ENCODE measurements at places on chromosomes 4 and X. TPM values are rescaled to one million over a fixed set of nuclear protein-coding genes. Genes with fewer than 3 reads are reported as not detected.

Gene TRO
- total RNA-seq: 0.65 TPM

Gene FHDC1
- 0.93 TPM for total RNA-seq

Gene CYP2U1
- total RNA-seq: 1.6 TPM

Gene GATA1
- not detected for total RNA-seq

Gene RHOXF2
- total RNA-seq: not detected

Gene GABRB1
- total RNA-seq: not detected

Gene PNMA6A
- 5.4 TPM for total RNA-seq

Gene PLS3
- total RNA-seq: 174 TPM

Gene RAB9B
- total RNA-seq: 0.05 TPM

Gene NLRP2B
- not detected for total RNA-seq

Gene MAGEA8
- not detected for total RNA-seq

Gene SPANXA2
- not detected for total RNA-seq

Gene MGAT4D
- not detected for total RNA-seq

Gene SPIN2B
- total RNA-seq: 11.2 TPM

Gene BBS7
- 14.3 TPM for total RNA-seq

Gene ZNF185
- total RNA-seq: 7.1 TPM

Gene CXCL3
- 3.3 TPM for total RNA-seq

Gene RNF212
- total RNA-seq: 2.8 TPM

Gene SATL1
- not detected for total RNA-seq

Gene AFAP1
- total RNA-seq: 18.5 TPM

Gene RHOH
- 0.26 TPM for total RNA-seq

Gene KIF4A
- 24.0 TPM for total RNA-seq

Gene ARSD
- total RNA-seq: 15.7 TPM

Gene MMGT1
- 15.8 TPM for total RNA-seq

Gene NALF2
- total RNA-seq: 6.1 TPM

Gene PROM1
- total RNA-seq: 0.58 TPM

Gene LRCH2
- total RNA-seq: not detected

Gene EXOC1
- total RNA-seq: 13.2 TPM

Gene QRFPR
- 0.08 TPM for total RNA-seq

Gene CENPI
- 12.6 TPM for total RNA-seq

Gene NEUROG2
- 0.03 TPM for total RNA-seq

Gene ASB5
- total RNA-seq: 0.03 TPM

Gene DTHD1
- not detected for total RNA-seq

Gene ING2
- 10.0 TPM for total RNA-seq

Gene SSX4B
- not detected for total RNA-seq

Gene WFS1
- total RNA-seq: 12.8 TPM

Gene BCLAF3
- total RNA-seq: 2.7 TPM

Gene EPGN
- total RNA-seq: not detected

Gene FDCSP
- not detected for total RNA-seq

Gene SULT1B1
- total RNA-seq: 0.01 TPM

Gene ARMCX4
- total RNA-seq: 0.71 TPM

Gene AFF2
- not detected for total RNA-seq

Gene ANOS1
- total RNA-seq: 0.04 TPM

Gene SPANXN3
- total RNA-seq: not detected

Gene TKTL2
- total RNA-seq: not detected

Gene IQCM
- total RNA-seq: not detected

Gene ODAM
- not detected for total RNA-seq

Gene GPR119
- not detected for total RNA-seq

Gene ARHGAP36
- total RNA-seq: not detected

Gene CLGN
- total RNA-seq: 4.5 TPM

Gene ADAM29
- not detected for total RNA-seq

Gene NAA11
- total RNA-seq: not detected

Gene HMX1
- 0.10 TPM for total RNA-seq

Gene LNX1
- total RNA-seq: 0.06 TPM

Gene IL2
- not detected for total RNA-seq

Gene FABP2
- total RNA-seq: not detected

Gene SLC26A1
- 0.29 TPM for total RNA-seq
